ENCODE measurements at places on chromosomes 1 and 21.

- H3K36me3 ChIP-seq = no peaks in the 10 kb centered on the region
- H3K4me1 ChIP-seq = no peaks in the 10 kb centered on the region
- H3K4me3 ChIP-seq = no peak overlapping the region
- DNase-seq = no peak
- no peak overlapping the region for H3K27ac ChIP-seq
Measured at GRCh38 chr1:176379626-176380339, 83.2 kb upstream of the PAPPA2 start.

DNA sequence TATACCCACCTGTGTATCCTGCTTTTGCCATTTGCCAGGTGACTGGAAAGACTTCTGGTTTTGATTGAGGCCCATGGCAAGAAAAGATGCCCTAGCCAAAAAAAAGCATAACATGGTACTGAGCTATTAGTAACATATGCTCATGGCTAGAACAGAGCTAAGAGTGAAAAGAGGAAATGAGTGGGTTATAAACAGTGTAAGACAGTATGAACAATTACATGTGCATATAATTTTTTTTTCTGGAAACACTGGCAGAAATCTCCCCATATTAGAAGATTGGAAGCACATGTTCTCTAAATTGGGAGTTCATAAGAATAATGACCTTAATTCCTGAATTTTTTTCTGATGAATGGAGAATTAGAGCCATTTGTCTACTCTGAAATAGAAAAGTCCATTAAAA is 41.2 kb upstream of the PDC start:
- H3K36me3 ChIP-seq = no peaks in the 10 kb centered on the region
- DNase-seq = no peak
- no peak overlapping the region for H3K4me3 ChIP-seq
- peaks cover 28% of the 10 kb centered on the region for H3K4me1 ChIP-seq
- H3K27me3 ChIP-seq = no peaks in the 10 kb centered on the region

DNA sequence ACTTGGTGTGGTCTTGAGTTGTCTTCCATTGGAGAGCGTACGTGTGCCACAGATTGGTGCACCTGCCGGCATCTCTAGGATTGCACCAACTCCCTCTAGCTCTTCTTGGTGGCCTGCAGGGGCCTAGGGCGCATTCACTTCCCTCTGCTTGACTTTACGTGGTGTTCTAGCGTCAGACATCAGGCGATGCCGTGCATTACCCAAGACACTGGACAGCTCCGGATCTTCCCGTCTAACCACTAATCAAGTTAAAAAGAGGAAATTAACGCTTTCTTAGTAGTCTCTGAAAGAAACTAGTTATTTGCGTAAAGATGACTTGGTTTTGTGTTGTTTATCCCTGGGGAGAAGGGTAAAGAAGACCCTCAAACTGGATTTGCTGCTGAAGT is 510 bp upstream of the IL10RB start:
- H3K27ac ChIP-seq = peak overlapping the region; percentile 66
- H3K27me3 ChIP-seq = no peaks in the 10 kb centered on the region
- peaks cover 7% of the 10 kb centered on the region for H3K36me3 ChIP-seq
- H3K4me3 ChIP-seq = peak overlapping the region; percentile 81

DNA sequence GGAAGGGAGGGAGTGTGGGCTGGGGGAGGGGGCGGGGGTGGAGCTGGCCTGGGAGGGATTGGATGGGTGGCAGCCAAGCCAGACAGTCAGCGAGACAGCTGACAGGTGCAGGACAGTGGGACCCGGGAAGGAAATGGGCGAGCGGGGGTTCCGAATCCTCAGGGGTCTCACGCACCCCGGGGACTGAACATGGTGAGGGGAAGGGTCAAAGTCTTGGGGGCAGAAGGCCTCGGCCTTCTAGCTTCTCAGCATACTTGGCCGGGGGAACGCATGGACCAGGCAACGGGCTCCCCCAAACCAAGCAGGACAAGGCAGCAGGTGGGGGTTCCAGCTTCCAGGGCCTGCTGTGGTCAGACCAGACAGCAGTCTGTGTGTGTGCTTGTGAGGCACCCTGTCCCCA is 23.1 kb downstream of the CASZ1 start:
- DNase-seq = no peak
- H3K4me3 ChIP-seq = no peak overlapping the region
- no peaks in the 10 kb centered on the region for H3K27me3 ChIP-seq

DNA sequence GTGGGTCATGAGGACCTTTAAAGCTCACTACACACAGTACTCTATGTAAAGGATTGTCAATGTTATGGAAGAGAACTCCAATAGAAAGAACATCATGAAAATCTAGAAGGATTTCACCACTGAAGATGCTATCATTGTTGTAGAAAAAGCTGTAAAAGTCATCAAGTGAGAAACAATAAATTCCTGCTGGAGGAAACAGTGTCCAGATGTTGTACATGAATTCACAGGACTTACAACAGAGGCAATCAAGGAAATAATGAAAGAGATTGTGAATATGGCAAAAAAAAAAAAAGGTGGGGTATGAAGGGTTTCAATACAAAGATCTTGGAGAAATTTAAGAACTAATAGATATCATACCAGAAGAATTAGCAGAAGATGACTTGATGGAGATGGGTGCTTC is 355.1 kb upstream of the ZRANB2 start:
- H3K27me3 ChIP-seq = no peaks in the 10 kb centered on the region
- H3K27ac ChIP-seq = no peak overlapping the region
- H3K4me3 ChIP-seq = no peak overlapping the region
- no peak for DNase-seq
- no peaks in the 10 kb centered on the region for H3K4me1 ChIP-seq
- no peaks in the 10 kb centered on the region for H3K36me3 ChIP-seq

DNA sequence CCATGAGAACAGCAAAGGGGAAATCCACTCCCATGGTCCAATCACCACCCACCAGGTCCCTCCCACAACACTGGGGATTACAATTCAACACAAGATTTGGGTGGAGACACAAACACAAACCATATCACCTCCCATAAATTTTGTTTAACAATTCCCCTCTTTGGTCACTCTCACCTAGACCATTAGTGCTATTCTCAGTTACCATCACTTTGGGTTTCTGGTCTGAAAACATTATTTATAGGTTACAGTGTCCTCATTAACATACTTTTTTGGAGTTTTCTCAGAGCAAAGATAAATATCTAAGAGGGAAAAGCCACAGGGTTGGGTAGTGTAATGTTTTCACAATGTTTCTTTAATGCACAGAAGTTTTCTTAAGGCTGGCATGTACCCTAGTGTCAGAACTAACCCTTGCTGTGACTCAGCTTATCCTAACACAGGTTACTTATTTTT is 47.7 kb upstream of the DNAH14 start:
- H3K36me3 ChIP-seq = no peaks in the 10 kb centered on the region
- H3K27me3 ChIP-seq = no peaks in the 10 kb centered on the region
- no peak for DNase-seq
- no peak overlapping the region for H3K27ac ChIP-seq
- H3K4me3 ChIP-seq = no peak overlapping the region

DNA sequence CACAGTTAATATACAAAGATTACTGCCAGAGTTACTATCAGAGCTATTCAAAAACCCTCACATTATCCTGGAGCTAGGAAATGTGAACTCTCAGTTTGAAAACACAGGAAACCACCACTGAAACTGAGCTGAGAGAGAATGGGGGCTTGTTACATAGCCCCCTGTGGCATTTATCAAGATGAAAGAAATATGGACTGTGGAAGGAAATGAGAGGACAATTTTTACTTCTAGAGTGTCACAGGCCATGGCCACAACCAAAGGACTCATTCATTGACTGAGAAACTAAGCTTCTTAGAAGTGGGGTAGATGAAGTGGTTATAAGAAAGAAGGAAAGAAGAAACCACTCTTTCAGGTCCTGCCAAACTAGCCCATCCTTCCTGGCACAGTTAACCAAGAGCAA is 25.3 kb downstream of the DSTYK start:
- H3K36me3 ChIP-seq = no peaks in the 10 kb centered on the region
- no peak overlapping the region for H3K4me3 ChIP-seq
- no peak overlapping the region for H3K27ac ChIP-seq

- DNase-seq = no peak
- H3K4me1 ChIP-seq = peaks cover 3% of the 10 kb centered on the region
- H3K27me3 ChIP-seq = no peaks in the 10 kb centered on the region
- no peak overlapping the region for H3K27ac ChIP-seq
- H3K4me3 ChIP-seq = no peak overlapping the region
Measured at GRCh38 chr1:157085421-157085820, 14.2 kb downstream of the ETV3L start.

DNA sequence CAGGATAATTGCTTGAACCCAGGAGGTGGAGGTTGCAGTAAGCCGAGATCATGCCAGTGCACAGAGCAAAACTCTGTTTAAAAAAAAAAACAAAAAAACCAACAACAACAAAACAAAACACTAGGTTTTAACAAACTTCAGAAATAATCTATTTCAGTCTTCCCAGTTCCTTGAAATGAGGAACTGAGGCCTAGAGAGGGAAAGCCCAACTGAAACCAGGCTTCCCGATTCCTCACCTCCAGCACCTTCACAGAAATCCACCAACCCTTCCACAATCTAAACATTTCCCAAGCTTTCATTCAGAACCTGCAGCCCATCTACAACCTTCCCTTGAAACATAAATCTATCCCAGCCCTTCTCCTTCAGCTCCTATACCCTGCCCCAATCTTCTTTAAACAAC is 612 bp upstream of the CD52 start:
- H3K4me3 ChIP-seq = no peak overlapping the region
- H3K36me3 ChIP-seq = no peaks in the 10 kb centered on the region
- no peak overlapping the region for H3K27ac ChIP-seq
- H3K4me1 ChIP-seq = no peaks in the 10 kb centered on the region

Data from A673 (cell line).